Activated CD4-positive, alpha-beta T cell treated with anti-CD3 and anti-CD28 coated beads for 36 hours (primary cell): ENCODE measurements at places on chromosomes 4 and X. TPM values are rescaled to one million over a fixed set of nuclear protein-coding genes. Genes with fewer than 3 reads are reported as not detected.

DNA sequence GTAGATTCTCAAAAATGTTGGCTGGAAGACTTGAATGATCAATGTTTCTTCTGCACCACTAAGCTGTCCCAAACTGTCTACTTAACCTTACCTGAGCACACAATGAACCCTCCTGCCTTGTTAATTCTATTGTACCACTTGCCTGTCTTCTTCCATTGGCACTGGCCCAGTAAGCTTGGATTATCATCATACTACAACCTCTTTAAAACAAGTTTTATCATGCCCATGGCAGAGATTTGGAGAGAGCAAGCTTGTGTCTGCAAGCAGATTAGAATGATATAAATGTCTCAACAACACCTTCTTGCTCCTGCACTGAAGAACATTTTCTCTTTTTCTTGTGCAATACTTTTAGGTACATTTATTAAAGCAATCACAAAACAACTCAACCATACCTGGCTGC is 74.0 kb upstream of the VMA21 start:
- peaks cover 2% of the 10 kb centered on the region for H3K4me1 ChIP-seq
- no peak for DNase-seq
- peaks cover 14% of the 10 kb centered on the region for H3K27me3 ChIP-seq
- H3K4me3 ChIP-seq = no peak overlapping the region

GRCh38 chrX:146456058-146456457 is 353.5 kb upstream of the CXorf51B start:
- no peaks in the 10 kb centered on the region for H3K36me3 ChIP-seq
- H3K27ac ChIP-seq = no peak overlapping the region
- no peaks in the 10 kb centered on the region for H3K4me1 ChIP-seq

DNA sequence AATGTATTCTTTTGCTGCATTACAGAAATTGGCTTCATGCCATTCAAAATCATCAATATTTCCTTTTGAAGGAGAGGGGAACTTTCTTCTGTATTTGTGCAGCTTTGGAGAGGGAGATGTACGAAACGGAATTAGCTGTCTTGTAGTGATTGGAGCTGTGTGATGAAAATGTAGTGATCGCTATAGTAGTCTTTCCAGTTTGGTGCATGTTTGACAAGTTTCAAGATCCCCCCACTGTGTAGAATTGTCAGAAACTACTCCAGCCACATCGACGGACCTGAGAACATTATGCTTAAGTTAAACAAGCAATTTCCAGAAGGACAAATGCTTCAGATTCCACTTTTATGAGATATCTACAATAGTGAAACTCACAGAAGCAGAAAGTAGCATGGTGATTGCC is 21.6 kb upstream of the MAGEA1 start:
- DNase-seq = no peak
- H3K4me3 ChIP-seq = no peak overlapping the region
- peaks cover 10% of the 10 kb centered on the region for H3K27me3 ChIP-seq
- no peaks in the 10 kb centered on the region for H3K4me1 ChIP-seq
- no peak overlapping the region for H3K27ac ChIP-seq
- no peaks in the 10 kb centered on the region for H3K36me3 ChIP-seq

SSX4B gene
- not detected for total RNA-seq

GRCh38 chr4:10706236-10706635 is 21.7 kb upstream of the CLNK start:
- peaks cover 3% of the 10 kb centered on the region for H3K4me1 ChIP-seq
- no peak overlapping the region for H3K4me3 ChIP-seq
- no peak overlapping the region for H3K27ac ChIP-seq

- H3K4me3 ChIP-seq = no peak overlapping the region
- DNase-seq = no peak
- no peaks in the 10 kb centered on the region for H3K36me3 ChIP-seq
Measured at GRCh38 chr4:10200869-10201268, 84.3 kb upstream of the WDR1 start.

HPGDS gene
- not detected for total RNA-seq

AKAP4 gene
- total RNA-seq = not detected
